Gastroesophageal sphincter (tissue), 4 donors: ENCODE measurements at places on chromosomes 3 and 15.
A peak's percentile ranks its signal among the peaks of the same experiment; 100 is the strongest.

- ATAC-seq, result no peak
Measured at GRCh38 chr15:99127773-99128172, 22.9 kb downstream of the SYNM start.

GRCh38 chr3:72379500-72380187, 468.6 kb downstream of the SHQ1 start:
- ATAC-seq, result peak; percentile 43

GRCh38 chr15:71649894-71650293, 160.5 kb upstream of the NR2E3 start:
- no peak for ATAC-seq

GRCh38 chr15:45401665-45402161, 23.4 kb upstream of the GATM start:
- ATAC-seq, result peak; percentile 4

GRCh38 chr15:24985224-24985623, 30.4 kb downstream of the SNRPN start:
- ATAC-seq, result no peak
